SK-N-SH (cell line): ENCODE measurements at places on chromosomes 6 and 20. TPM values are rescaled to one million over a fixed set of nuclear protein-coding genes. Genes with fewer than 3 reads are reported as not detected.
A peak's percentile ranks its signal among the peaks of the same experiment; 100 is the strongest.

GRCh38 chr6:88179692-88180091, 13.5 kb upstream of the CNR1 start:
- no peak for DNase-seq
- no peaks in the 10 kb centered on the region for H3K36me3 ChIP-seq
- no peak overlapping the region for H3K27ac ChIP-seq
- H3K4me1 ChIP-seq = no peaks in the 10 kb centered on the region
- no peaks in the 10 kb centered on the region for H3K27me3 ChIP-seq

The FRMD1 gene
- polyA plus RNA-seq = 0.02 TPM in 1 of 2 replicates, not detected in the other

The CLPSL1 gene
- not detected in 2 replicates for polyA plus RNA-seq

The ADGRF1 gene
- polyA plus RNA-seq = not detected in 2 replicates

DNA sequence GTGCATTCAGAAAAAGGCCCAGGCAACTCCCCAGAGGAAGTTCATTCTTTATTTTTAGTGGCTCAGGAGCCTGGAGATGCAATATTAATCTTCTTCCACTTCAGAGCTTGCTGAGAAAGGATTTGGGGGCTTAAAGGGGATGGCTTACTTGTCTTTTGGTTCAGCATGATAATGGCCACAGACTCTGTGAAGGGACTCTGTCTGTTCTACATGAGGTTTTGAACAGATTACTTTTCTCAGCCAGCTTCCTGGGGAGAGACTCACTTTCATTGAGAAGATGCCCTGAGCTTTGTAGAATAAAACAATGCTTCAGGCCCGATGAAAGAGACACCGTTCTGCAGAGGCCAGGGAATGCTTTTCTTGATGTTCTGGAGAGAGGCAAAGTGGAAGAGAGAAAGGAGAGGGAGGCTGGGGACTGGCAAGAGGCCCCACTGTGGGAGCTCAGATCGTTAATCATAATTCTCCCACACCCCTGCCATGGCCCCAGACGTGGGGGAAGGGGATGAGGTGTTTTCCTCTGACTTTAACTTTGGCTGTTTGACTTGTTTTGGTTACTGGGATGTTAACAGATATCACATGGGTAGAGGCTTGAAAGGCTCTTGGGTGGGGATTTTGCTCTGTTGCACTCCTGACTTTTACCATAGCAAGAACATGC, 19.1 kb downstream of the SCP2D1 start:
- H3K36me3 ChIP-seq = no peaks in the 10 kb centered on the region
- no peak overlapping the region for H3K4me3 ChIP-seq
- H3K27ac ChIP-seq = peak overlapping the region; percentile 62
- no peaks in the 10 kb centered on the region for H3K4me1 ChIP-seq
- no peaks in the 10 kb centered on the region for H3K27me3 ChIP-seq

DNA sequence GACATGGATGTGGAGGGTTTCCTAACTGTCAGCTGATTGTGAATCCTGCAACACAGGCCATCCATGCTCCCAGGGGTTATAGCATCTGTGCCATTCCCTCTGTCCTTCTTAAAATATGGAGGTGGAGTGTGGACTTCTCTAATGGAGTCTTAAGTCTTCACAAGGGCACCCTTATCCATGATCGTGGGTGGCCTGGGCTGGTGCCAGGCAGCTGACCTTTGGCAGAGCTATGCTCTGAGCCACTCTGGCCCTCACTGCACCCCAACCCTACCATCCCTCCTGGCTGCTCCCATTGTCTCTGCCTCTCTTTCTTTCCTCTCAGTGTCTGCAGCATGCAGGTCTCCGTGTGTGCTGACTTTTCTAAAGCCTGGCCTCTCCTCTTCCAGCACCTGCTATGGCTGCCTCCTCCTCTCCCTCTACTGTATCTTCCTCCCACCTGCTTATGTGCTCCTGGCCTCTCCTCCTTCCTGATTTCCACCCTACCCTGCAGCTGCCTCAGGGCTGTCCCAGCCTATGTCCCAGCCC, 11.2 kb upstream of the PCMTD2 start:
- H3K4me3 ChIP-seq = no peak overlapping the region
- H3K4me1 ChIP-seq = no peaks in the 10 kb centered on the region
- peaks cover 14% of the 10 kb centered on the region; the same call in 1 of the 2 replicates for H3K27me3 ChIP-seq
- no peak overlapping the region for H3K27ac ChIP-seq
- no peaks in the 10 kb centered on the region for H3K36me3 ChIP-seq
- DNase-seq = no peak

- H3K27me3 ChIP-seq = no peaks in the 10 kb centered on the region
- H3K36me3 ChIP-seq = no peaks in the 10 kb centered on the region
- no peaks in the 10 kb centered on the region for H3K4me1 ChIP-seq
- no peak for DNase-seq
- no peak overlapping the region for H3K27ac ChIP-seq
Observed at GRCh38 chr6:154106251-154106650, 67.2 kb downstream of the OPRM1 start.

DNA sequence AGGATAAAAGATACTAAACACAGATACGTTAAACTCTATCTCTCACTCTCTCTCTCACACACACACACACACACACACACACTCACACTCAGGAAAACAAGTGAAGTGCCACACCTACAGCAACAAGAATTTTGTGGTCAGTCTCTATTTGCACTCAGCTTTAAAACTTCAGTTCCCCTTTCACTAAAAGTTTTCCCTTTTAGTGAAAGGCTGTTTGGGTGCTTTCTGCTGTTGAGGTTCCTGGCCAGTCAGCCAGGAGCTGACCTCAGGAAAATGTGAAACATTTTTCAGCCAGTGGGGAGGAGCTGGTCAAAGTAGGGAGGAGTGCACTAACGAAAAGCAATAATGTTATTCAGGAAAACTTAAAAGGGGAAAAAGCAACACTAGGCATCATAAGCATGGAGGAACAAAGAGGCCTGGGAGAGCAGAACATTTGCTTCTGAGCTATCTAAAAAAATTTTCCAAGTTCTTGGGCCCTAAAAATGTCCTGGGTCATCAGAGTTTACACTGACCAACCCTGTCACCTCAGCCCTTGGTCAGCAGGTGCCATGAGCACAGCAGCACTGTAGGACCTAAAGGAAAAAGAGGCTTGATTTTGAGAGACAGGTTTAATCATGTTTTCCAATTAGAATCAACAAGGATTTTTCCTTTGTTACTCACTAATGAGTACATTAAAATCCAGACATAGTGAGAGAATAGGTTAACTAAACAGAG, 30.7 kb upstream of the NT5E start:
- no peaks in the 10 kb centered on the region for H3K27me3 ChIP-seq
- H3K36me3 ChIP-seq = no peaks in the 10 kb centered on the region
- no peak overlapping the region for H3K4me3 ChIP-seq
- DNase-seq = no peak

- H3K36me3 ChIP-seq = peaks cover 3% of the 10 kb centered on the region
- no peak for DNase-seq
- no peaks in the 10 kb centered on the region; the same call in 1 of the 2 replicates for H3K4me1 ChIP-seq
- H3K27me3 ChIP-seq = peaks cover 47% of the 10 kb centered on the region
- no peak overlapping the region for H3K4me3 ChIP-seq
Observed at GRCh38 chr6:84766118-84766798, 1.9 kb upstream of the TBX18 start.

- H3K36me3 ChIP-seq = no peaks in the 10 kb centered on the region
- DNase-seq = no peak
- H3K27me3 ChIP-seq = no peaks in the 10 kb centered on the region
- no peak overlapping the region for H3K27ac ChIP-seq
Observed at GRCh38 chr20:871948-872347, 38.4 kb downstream of the FAM110A start.

The PACRG gene
- 0.52 and 0.56 TPM in 2 replicates for polyA plus RNA-seq

- H3K27me3 ChIP-seq = no peaks in the 10 kb centered on the region
- no peak overlapping the region for H3K27ac ChIP-seq
- no peak for DNase-seq
Observed at GRCh38 chr6:147037881-147038280, 166.3 kb upstream of the STXBP5 start.

- H3K4me3 ChIP-seq = no peak overlapping the region
- H3K4me1 ChIP-seq = peaks cover 34% of the 10 kb centered on the region
- H3K36me3 ChIP-seq = no peaks in the 10 kb centered on the region
- DNase-seq = no peak
Observed at GRCh38 chr20:23151885-23152284, 65.8 kb upstream of the CD93 start.

- no peak overlapping the region for H3K4me3 ChIP-seq
- H3K4me1 ChIP-seq = no peaks in the 10 kb centered on the region
- H3K27ac ChIP-seq = no peak overlapping the region
Observed at GRCh38 chr6:4441981-4442434, 306.6 kb upstream of the ECI2 start.

GRCh38 chr6:80366051-80366450, 259.6 kb downstream of the BCKDHB start:
- H3K4me3 ChIP-seq = no peak overlapping the region
- no peaks in the 10 kb centered on the region for H3K27me3 ChIP-seq
- H3K36me3 ChIP-seq = no peaks in the 10 kb centered on the region
- DNase-seq = no peak
- H3K4me1 ChIP-seq = no peaks in the 10 kb centered on the region

The SIRPA gene
- polyA plus RNA-seq = 6.8 and 9.1 TPM in 2 replicates

- no peaks in the 10 kb centered on the region for H3K27me3 ChIP-seq
- no peaks in the 10 kb centered on the region for H3K4me1 ChIP-seq
- H3K27ac ChIP-seq = no peak overlapping the region
- no peaks in the 10 kb centered on the region for H3K36me3 ChIP-seq
- no peak overlapping the region for H3K4me3 ChIP-seq
Observed at GRCh38 chr6:14371530-14371929, 254.0 kb downstream of the CD83 start.

- H3K4me1 ChIP-seq = 0 out of 2 replicates have a peak, but pooled peaks cover 7% of the 10 kb centered on the region
- peak overlapping the region; percentile 51; the same call in 1 of the 2 replicates for H3K27ac ChIP-seq
- no peak overlapping the region for H3K4me3 ChIP-seq
- peaks cover 7% of the 10 kb centered on the region; the same call in 1 of the 2 replicates for H3K36me3 ChIP-seq
- H3K27me3 ChIP-seq = no peaks in the 10 kb centered on the region
- DNase-seq = no peak
Observed at GRCh38 chr20:62377615-62378178, 9.2 kb upstream of the RPS21 start.

The TGM3 gene
- not detected in 2 replicates for polyA plus RNA-seq

DNA sequence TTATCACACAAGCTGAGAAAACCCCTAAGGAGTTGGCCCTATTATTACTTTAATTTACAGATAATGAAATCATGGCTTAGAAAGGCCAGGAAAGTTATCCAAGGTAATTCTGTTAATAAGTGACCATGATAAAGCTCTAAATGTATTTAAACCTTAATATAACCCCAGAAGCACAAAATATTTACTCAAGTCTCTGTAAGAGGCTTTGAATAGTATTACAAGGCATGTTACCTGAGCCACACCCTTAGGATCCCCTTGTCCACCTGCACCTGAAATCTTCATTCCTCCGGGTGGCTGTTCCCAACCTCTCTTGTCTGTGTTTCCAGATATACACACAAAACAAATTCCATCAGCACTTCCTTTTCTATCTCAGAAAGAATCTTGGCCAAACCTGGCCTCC, 271.6 kb upstream of the BMP2 start:
- H3K4me1 ChIP-seq = no peaks in the 10 kb centered on the region
- H3K27me3 ChIP-seq = no peaks in the 10 kb centered on the region
- no peaks in the 10 kb centered on the region for H3K36me3 ChIP-seq
- H3K27ac ChIP-seq = no peak overlapping the region

The MCHR2 gene
- not detected in 2 replicates for polyA plus RNA-seq
